Breast epithelium (tissue), 4 donors: ENCODE measurements at places on chromosomes 4 and X. TPM values are rescaled to one million over a fixed set of nuclear protein-coding genes. Genes with fewer than 3 reads are reported as not detected.

The CRMP1 gene
- total RNA-seq = 0.44 TPM

The ZNF732 gene
- total RNA-seq = 1.2 TPM

The IDUA gene
- 28.2 TPM for total RNA-seq

The OPHN1 gene
- total RNA-seq = 9.5 TPM

The FAM47A gene
- 0.15 TPM for total RNA-seq

The TADA2B gene
- 22.7 TPM for total RNA-seq

The RBM46 gene
- total RNA-seq = 0.29 TPM

The SORCS2 gene
- total RNA-seq = 1.3 TPM

The RAB39B gene
- 0.73 TPM for total RNA-seq

The HMX1 gene
- total RNA-seq = not detected

DNA sequence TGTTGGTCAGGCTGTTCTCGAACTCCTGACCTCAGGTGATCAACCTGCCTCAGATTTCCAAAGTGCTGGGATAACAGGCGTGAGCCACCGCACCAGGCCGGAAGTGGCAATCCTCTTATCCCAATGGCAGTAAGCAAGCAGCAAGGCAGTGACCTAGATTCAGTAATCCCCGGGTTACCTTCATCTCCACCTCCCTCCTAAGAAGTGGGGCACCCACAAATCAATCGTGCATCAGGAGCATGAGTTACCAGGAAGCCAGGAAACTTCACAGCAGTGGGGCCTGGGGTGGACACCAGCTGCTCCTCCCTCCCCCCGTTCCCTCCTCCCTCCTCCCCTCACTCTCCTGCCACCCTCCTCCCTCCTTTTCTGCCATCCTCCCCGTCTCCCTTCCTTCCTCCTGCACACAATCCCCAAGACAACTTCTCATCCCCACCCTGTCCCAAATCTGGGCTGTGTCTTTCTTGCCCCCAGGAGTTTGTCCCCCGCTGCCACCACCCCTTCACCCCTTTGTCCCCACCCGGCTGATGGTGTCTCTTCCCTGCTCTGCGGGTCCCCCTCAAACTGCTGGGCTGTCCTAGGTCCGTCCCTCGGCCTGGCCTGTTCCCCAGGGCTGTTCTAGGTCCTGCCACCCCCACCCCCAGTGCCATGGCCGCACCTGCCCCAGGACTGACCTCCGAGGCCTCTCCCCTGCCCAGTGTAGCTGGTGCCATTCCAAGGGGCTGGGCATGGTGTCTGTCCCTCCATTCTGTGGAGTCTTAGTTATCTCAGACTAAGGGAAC, 2.2 kb downstream of the PDE6B start:
- H3K4me3 ChIP-seq = no peak overlapping the region
- no peaks in the 10 kb centered on the region for H3K4me1 ChIP-seq
- DNase-seq = peak; percentile 27
- H3K27ac ChIP-seq = no peak overlapping the region
- no peaks in the 10 kb centered on the region for H3K36me3 ChIP-seq

DNA sequence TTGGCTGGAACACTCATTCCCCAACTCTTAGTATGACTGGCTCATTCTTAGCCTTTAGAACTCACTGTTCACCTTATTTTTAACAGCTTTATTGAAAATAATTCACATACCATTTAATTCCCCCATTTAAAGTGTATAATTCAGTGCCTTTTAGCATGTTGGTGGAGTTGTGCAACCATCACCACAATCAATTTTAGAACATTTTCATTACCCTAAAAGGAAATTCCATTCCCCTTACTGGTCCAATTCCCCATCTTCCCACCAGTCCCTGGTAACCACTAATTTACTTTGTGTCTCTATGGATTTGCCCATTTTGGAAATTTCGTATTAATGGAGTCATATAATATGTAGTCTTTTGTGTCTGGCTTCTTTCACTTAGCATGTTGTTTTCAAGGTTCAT, 19.7 kb downstream of the NHSL2 start:
- no peak for DNase-seq
- H3K27me3 ChIP-seq = no peaks in the 10 kb centered on the region
- no peaks in the 10 kb centered on the region for H3K36me3 ChIP-seq
- H3K27ac ChIP-seq = no peak overlapping the region

- DNase-seq = no peak
- H3K27me3 ChIP-seq = no peaks in the 10 kb centered on the region
- H3K4me3 ChIP-seq = no peak overlapping the region
- no peaks in the 10 kb centered on the region for H3K36me3 ChIP-seq
These were observed 30.2 kb upstream of the CYP4V2 start for GRCh38 chr4:186161138-186161537.

DNA sequence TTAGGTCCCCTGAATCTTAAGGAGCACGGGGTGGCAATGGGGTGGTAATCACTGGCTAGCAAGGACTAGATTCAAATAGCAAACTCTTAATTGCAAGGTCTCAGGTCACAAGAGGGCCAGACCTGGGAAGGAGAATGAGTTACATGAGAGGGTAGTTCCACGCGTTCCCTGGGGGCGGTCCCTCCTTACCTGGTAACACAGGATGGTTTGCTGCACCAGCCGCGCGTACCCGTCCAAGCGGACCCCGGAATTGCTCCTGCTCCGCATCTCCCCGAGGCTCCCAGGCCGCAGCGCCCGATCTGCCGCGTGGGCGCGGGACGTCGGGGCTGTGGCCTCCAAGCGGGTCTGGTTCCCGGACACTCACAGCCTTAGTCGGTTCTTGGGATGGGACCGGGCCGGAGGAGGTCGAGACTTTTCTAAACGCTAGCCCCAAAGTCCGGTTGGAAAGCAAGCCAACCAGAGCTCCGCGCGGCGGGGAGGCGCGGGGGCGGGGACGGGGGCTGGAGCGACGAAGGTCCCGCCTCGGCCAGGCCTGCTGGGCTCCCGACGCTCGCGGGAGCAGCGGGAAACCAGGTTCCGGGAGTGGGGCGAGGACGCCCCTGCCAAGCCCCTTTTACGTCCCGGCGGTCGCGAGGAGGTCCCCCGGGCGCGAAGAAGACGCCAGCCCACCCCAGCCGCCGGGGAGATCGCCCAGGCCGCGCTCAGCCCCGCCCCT, at the start of gene PHKA2:
Gene PHKA2 (minus strand): TSS at position 449 of the 715 bp plus-strand sequence. CDS start 182 bp downstream, at position 267.
- H3K27ac ChIP-seq = peak within 1 kb of the TSS; percentile 93
- no peaks in the 10 kb centered on the region for H3K27me3 ChIP-seq
- no peaks in the 10 kb centered on the region for H3K4me1 ChIP-seq
- no peaks in the 10 kb centered on the region for H3K36me3 ChIP-seq
- peak within 1 kb of the TSS; percentile 77 for H3K4me3 ChIP-seq
- DNase-seq = peak; percentile 20

DNA sequence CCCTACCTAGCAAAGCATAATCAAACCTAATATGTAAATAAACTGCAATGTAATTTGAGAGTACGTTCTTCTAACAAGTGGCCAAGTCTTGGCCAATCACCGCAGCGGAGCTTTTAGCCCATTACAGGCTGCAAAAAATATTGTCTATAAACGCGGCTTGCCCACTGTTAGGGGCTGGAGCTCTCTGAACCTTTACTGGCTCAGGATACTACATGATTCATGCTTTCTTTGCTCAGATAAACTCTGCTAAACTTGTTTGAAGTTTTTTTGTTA, 990 bp upstream of the HADH start:
- H3K27me3 ChIP-seq = no peaks in the 10 kb centered on the region
- no peaks in the 10 kb centered on the region for H3K36me3 ChIP-seq
- H3K27ac ChIP-seq = peak overlapping the region; percentile 94
- H3K4me3 ChIP-seq = no peak overlapping the region
- H3K4me1 ChIP-seq = no peaks in the 10 kb centered on the region

GRCh38 chr4:1984406-1985191, 24.2 kb downstream of the NELFA start:
- H3K27ac ChIP-seq = peak overlapping the region; percentile 3
- no peak overlapping the region for H3K4me3 ChIP-seq
- no peaks in the 10 kb centered on the region for H3K27me3 ChIP-seq
- peaks cover 12% of the 10 kb centered on the region for H3K36me3 ChIP-seq
- DNase-seq = no peak
- no peaks in the 10 kb centered on the region for H3K4me1 ChIP-seq

- H3K4me3 ChIP-seq = no peak overlapping the region
- H3K4me1 ChIP-seq = no peaks in the 10 kb centered on the region
- DNase-seq = no peak
These were observed 880.2 kb downstream of the RAPGEF2 start for GRCh38 chr4:159983082-159983481.

DNA sequence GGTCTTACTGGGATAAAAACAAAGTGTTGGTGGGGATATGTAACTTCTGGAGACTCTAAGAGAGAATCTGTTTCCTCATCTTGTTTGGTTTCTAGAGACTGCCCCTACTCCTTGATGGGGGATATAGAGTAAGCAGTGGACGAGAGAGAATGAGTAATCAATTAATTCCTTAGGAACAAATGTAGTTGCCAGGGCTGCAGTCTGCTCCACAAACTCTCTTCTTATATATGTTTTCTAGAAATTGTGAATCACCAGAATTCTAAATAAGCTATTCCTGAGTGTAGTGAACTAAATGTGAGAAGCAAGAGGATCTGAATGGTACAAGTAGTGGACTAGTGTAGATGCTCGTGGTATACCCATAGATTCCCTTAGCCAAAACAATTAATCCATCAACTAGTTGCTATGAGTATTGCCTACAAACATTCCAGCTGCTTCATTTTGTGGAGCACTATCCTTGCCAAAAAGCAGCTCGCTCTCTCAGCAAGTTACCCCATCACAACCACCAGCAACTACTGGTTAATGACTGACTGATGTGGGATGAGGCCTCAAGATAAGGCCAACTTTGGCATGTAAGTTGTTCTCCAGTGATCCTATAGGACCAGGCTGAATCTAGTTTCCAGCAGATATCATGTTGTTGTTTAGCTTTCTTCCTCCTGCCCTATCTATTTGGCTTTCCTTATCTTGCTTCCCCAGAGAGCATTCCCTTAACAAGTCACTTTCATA, 273.0 kb downstream of the SLC7A11 start:
- no peak overlapping the region for H3K4me3 ChIP-seq
- DNase-seq = no peak
- H3K27ac ChIP-seq = no peak overlapping the region
- H3K4me1 ChIP-seq = no peaks in the 10 kb centered on the region
- H3K27me3 ChIP-seq = no peaks in the 10 kb centered on the region
- no peaks in the 10 kb centered on the region for H3K36me3 ChIP-seq

- H3K27me3 ChIP-seq = no peaks in the 10 kb centered on the region
- peak within 1 kb of the TSS; percentile 57 for H3K27ac ChIP-seq
- no peaks in the 10 kb centered on the region for H3K4me1 ChIP-seq
- DNase-seq = peak; percentile 42
- H3K36me3 ChIP-seq = no peaks in the 10 kb centered on the region
These were observed at the start of gene COL4A5 for GRCh38 chrX:108439426-108439942. COL4A5 (plus strand) TSS chrX:108439838; CDS start chrX:108440126, 288 bp downstream.

DNA sequence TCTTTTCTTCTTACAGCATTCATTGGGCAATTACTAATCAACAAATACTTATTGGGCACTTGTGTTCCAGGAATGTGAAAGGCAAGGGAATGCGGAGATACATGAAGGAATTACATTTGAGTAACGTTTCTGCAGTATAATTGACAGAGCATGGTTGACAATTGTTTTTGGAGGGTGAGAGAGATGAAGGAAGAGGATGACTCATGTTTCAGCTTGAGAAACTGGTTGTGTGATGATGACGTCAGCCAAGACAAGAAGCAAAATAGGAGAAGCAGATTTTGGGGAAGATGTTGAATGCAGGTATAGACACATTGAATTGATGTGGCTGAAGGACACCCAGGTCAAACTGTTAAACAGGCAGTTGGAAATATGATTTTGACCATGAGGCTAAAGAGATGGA, 8.0 kb upstream of the CPEB2 start:
- H3K4me1 ChIP-seq = no peaks in the 10 kb centered on the region
- no peaks in the 10 kb centered on the region for H3K36me3 ChIP-seq
- H3K27me3 ChIP-seq = no peaks in the 10 kb centered on the region
- no peak overlapping the region for H3K4me3 ChIP-seq
- no peak for DNase-seq
- H3K27ac ChIP-seq = no peak overlapping the region

DNA sequence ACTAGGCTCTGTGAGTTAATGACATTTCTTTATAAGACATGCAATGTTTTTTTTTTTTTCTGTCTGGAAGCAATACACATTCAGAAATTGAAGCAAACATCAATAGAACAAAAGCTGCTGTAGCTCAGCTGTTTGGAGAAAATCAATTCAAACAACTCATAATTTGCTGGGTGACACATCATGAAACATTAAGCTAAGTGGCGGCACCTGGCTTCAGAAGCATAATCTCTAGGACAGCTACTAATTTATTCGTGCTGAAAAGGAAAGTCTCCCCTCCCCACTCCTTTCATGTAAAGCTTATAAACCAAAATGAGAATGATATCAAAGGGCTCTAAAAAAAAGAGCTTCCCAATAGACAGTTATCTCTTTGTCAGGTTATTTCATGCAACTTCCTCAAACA, 73.9 kb downstream of the LUZP4 start:
- H3K27me3 ChIP-seq = no peaks in the 10 kb centered on the region
- H3K4me1 ChIP-seq = no peaks in the 10 kb centered on the region
- no peak overlapping the region for H3K4me3 ChIP-seq
- DNase-seq = no peak
- H3K36me3 ChIP-seq = no peaks in the 10 kb centered on the region

DNA sequence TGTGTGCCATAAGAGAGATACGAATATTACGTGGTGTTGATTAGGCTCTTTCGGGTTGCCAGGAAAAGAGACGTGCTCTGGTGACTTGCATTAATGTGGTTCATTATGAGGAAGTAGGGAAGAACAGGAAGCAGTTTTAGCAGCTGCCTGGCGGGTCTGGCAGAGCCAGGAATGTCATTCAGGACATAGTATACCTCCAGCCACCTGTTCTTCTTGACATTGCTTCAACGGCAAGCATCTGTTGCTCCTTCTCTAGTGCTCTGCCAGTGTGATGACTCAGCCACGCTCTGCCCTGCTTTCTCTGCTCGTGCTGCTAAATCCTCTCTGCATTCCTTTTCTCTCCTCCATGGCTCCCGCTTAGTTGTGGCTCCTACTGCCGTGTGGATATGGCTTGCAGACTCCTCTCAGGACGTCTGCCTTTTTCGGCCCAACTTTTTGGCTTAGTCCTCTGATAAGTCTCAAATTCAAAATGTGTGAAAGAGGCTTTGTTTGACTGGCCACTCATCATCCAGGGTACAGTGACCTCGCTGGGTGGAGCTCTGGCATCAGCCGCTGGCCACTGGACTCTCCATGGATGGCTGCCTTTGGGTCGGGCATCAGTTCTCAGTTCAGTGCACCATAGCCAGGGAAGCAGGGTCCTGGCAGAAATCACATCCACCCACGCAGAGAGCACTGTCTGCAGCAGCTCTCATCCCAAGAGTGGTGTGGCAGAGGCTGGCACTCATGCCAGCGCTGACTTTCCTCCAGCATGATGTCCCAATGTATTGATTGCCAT, 89.3 kb upstream of the KLF3 start:
- no peaks in the 10 kb centered on the region for H3K4me1 ChIP-seq
- no peak overlapping the region for H3K27ac ChIP-seq
- no peaks in the 10 kb centered on the region for H3K36me3 ChIP-seq
- H3K4me3 ChIP-seq = no peak overlapping the region

GRCh38 chr4:155007660-155008176, 200.7 kb upstream of the NPY2R start:
- H3K27me3 ChIP-seq = no peaks in the 10 kb centered on the region
- no peaks in the 10 kb centered on the region for H3K36me3 ChIP-seq
- no peak overlapping the region for H3K27ac ChIP-seq
- DNase-seq = no peak
- no peak overlapping the region for H3K4me3 ChIP-seq

- no peak for DNase-seq
- H3K4me1 ChIP-seq = no peaks in the 10 kb centered on the region
These were observed 20.6 kb downstream of the ZBTB33 start for GRCh38 chrX:120271218-120271617.

- no peak overlapping the region for H3K4me3 ChIP-seq
- no peak for DNase-seq
- H3K4me1 ChIP-seq = no peaks in the 10 kb centered on the region
These were observed 10.0 kb upstream of the ANOS1 start for GRCh38 chrX:8741981-8742380.

- H3K4me3 ChIP-seq = no peak overlapping the region
- no peaks in the 10 kb centered on the region for H3K36me3 ChIP-seq
- H3K27me3 ChIP-seq = no peaks in the 10 kb centered on the region
- no peak for DNase-seq
These were observed 39.3 kb downstream of the NUDT6 start for GRCh38 chr4:122882857-122883735.
